ENCODE measurements at places on chromosomes 11 and 22. TPM values are rescaled to one million over a fixed set of nuclear protein-coding genes. Genes with fewer than 3 reads are reported as not detected.

DNA sequence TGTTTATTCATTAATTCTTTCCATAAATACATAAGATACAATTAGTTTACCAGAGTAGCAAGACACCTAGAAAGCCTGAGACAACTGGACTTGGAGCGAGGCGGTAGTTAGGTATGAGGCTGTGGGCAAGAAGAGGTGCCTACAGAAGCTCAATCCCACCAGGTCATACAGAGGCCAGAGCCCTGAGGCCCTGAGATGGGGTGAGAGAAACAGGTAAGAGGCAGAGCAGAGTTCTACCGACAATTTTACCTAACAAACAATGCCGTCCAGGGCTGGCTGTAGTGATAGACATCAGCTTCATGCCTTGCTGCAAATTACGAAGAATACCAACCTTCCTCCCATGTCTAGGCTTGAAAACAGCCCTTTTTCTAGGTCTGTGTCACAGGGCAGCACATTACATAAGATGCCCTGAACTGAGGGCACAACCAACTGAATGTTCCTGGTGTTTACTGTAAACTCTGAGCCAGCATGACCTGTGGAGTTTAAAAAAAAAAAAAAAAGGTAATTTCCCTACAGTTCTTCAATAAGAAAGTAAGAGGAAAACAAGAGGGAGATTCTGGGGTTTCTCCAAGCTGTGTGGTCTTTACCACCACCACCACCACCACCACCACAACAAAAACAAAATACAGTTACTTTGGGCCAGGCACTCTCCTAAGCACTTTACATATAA is 105.8 kb downstream of the GAB2 start:
- no peak for DNase-seq

GRCh38 chr11:69905611-69906452 is 86.6 kb upstream of the FGF3 start:
- DNase-seq, result no peak

DNA sequence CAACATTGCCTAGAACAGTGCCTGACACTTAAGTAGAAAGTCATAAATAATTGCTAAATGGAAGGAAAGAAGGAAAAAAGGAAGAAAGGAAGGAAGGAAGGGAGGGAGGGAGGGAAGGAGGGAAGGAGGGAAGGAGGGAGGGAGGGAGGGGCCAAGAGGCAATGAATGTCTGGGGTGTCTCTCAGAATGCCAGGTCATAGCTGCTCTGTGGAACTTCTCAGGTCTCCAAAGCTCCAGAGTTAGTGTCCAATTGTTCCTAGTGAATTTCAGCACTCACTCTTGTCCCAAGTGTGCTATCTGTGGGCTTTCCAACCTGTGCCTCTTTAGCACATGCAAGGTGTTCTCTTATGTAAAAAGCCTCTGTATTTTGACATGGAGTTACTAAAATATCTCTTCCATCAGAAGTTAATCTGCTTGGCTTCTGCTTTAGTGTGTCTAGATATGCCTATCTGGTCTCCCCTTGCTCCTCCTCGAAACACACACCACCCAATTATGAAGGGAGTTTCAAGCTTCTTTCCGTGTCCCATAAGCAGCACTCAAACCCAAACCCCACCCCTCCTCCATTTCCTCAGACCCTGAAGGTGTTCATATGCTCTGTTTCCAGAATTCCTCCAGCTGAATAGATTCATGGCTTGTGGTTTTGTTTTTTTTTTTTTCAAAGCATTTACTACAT is 56.5 kb downstream of the FAM76B start:
- no peak for DNase-seq

DNA sequence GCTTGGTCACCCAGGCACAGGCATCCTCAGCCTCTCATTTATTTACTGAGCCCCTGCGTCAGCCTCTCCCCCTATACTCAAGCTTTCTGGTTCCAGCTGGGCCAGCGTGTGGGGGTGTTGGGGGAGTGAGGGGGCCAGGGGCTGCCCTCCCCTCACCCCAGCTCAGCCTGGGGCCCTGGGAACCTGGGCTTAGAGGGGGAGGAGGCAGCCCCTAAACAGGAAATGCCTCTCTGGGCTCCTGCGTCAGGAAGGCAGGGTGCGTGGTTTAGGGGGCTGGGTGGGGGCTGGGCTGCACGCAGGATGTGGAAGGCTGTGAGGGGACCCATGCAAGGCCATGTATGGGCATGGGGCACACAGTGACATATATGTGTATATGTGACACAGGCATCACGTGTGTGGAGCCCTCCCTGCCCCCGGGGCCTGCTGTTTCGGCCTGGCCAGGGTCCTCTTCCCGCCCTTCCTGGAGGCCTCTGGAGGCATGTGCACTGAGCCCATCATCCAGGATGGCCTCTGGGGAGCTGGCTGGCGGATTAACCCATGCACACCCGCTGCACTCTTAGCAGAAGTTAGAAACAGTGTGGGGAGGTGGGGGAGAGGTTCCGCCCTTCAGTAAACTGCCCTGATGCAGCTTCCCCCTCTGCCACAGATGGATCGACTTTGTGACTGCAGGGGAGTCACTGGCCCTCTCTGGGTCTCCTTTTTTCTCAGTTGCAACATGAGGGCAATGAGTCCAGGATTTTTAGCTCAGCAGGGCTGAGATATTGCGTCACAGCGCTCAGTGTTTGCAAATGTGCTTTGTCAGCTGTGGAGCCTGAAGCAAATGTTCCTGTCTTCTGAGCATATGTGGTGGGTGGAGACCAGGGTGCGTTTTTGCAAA is 1.1 kb upstream of the CD248 start:
- no peak for DNase-seq

- peak; percentile 14 for DNase-seq
These were observed 24.2 kb upstream of the MUC5B start for GRCh38 chr11:1198561-1199240.

- DNase-seq, result no peak
These were observed 151.8 kb downstream of the NAV2 start for GRCh38 chr11:19864141-19865140.

GRCh38 chr11:28481616-28482480 is 373.7 kb downstream of the METTL15 start:
- DNase-seq, result no peak

DNA sequence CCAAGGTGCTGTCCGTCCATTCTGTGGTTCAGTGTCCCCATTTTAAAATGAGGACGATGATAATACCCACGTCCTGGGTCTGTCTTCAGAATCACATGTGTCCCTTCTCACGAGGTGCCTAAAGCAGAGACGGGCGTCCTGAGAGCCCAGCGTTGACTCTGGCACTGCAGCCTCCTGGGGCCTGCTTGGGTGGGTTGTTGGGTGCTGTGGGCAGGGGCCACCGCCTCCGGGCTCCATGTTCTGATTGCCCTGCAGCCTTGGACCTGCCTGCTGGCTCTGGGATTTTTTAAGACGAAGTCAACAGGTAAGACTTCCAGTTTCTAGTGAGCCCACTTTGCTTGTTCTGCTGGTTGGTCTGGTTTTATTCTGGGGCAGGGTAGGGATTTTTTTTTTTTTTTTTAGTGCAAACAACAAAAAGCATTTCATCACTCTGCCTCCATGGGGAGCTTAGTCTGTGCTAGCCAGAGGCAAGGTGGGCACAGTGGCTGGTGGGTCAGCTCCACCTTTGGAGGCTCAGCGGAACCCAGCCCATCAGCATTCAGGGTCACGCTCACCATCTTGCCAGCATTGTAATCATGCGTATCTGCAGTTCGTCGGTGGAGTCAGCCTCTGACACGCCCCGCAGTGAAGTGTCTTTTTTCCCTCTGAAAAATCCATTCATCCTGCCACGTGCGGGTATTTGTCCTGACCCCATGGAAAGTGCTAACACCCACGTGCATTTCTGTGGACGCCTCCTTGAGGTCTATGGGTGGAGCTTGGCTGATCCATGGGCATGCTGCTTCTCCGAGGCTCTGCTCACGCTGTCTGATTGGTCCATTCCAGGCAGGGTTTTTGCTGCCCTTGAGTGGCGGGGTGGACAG is 28.3 kb downstream of the NADSYN1 start:
- DNase-seq, result no peak

DNA sequence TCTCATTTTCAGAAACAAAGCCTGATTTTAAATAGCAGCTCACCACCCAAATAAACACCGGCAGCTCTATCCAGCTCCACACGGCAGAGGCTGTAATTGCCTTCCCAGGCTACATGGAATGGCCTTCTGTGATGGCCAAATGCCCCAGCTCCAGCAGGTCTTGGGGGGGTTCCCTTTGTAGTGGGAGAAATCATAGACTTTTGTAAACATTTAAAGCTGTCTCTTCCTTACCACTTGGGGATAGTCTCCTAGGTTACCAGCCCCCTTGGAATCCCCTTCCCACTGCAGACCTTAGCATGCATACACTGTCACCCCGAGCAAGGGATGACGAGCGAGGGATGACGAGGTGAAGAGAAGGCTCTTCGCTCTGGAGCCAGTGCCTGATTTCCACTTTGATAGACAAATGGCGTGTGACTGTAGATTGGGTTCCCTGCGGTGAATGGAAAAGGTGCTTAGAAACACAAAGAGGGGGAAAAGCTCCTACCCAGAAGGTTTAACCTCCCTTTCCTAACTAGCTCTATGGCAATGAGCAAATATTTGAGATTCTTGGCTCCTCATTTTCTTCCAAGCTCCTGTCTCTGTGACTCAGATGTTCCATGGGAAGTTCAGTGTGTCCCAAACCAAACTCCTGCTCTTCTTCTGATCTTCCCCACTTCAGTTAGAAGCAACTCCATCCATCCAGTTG is 108.0 kb upstream of the CADM1 start:
- DNase-seq, result no peak

GRCh38 chr11:57568330-57568766 is 876 bp upstream of the UBE2L6 start:
- DNase-seq, result peak; percentile 74

DNA sequence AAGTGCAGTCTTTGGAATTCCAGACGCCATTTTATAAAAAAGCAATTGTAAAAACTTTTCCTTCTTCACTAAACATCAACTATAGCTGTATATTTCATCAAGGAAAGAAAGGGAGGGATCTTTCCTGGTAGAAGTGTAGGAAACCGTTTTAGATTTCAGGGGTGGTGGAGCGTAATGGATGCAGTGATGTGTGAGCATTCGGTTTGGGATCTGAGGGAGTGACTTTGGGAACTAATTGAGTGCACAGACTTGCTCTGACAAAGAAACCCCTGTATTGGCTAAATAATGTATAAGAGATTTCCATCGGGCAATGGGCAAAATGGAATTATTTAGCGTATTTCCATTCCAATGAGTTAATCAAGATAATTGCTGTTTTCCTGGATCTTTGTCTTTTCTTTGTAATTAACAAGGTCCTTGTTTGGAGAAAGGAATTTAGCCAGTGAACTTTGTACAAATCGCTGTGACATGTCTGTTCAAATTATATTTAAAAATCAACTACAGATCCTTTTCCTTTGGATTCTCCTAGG is 125.0 kb upstream of the NARS2 start:
- no peak for DNase-seq

DNA sequence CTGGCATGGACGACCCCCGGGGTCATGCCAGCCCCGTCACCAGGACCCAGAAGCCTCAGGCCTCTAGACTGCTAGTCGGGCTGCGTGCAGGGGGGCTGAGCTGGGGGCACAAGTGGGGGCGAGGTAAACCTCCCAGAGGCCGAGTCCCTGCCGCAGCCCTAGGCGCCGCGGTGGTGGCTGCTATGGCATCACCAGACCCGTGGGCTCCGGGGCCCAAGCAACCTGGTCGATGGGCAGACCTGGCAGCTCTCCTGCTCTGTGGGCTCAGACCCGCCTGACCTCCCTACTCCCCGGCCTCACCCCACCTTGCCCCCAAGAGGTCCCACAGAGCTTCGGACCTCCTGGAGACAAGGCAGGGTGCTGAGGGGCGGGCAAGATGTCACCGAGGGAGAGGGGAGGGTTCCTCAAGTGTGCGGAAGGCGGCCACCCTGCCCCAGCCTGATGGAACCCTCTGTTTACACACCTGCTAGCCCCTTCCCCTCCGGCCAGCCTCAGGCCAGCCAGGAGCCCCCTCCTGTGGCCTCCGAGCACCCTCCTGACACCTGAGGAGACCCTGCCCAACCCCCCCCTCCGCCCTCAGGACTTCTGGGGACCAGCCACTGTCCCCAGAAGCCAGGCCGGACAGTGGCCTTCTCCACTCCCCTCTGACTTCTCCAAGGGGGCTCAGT is 9.4 kb downstream of the IGF2 start:
- DNase-seq, result no peak

- peak; percentile 93 for DNase-seq
These were observed 255 bp upstream of the SYNGR1 start for GRCh38 chr22:39349506-39349966.

DNA sequence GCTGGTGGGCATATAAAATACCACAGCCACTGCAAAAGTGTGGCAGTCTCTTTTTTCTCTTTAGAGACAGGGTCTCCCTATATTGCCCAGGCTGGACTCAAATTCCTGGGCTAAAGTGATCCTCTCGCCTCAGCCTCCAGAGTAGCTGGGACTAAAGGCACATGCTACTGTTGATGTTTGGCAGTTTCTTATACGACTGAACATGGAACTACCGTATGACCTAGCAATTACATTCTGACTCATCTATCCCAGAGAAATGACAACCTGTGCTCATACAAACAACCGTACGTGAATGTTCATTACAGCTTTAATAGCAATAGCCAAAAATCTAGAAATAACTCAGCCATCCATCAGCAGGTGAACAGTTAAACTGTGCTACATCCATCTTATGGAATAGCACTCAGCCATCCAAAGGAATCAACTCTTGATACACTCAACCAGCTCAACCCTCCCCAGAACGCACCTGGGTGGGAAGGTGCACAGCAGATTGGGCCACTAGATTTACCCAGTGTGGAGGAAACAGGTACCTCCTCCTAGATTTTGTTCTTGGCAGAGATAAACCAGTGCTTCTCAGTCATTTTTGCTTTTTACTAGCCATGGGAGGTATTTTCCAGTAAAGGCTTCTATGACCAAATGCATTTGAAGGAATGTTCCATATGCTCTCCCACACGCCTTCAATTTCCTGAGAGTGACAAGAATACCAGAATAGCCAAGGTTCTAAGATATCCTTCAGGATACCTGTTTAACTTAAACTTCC is 130.5 kb downstream of the MED15 start:
- DNase-seq, result no peak

- DNase-seq, result no peak
These were observed 207.0 kb downstream of the KIRREL3 start for GRCh38 chr11:126793596-126793995.

GRCh38 chr11:72522186-72522585 is 87.9 kb upstream of the CLPB start:
- no peak for DNase-seq

- no peak for DNase-seq
These were observed 208.6 kb upstream of the NARS2 start for GRCh38 chr11:78783301-78783700.

DNA sequence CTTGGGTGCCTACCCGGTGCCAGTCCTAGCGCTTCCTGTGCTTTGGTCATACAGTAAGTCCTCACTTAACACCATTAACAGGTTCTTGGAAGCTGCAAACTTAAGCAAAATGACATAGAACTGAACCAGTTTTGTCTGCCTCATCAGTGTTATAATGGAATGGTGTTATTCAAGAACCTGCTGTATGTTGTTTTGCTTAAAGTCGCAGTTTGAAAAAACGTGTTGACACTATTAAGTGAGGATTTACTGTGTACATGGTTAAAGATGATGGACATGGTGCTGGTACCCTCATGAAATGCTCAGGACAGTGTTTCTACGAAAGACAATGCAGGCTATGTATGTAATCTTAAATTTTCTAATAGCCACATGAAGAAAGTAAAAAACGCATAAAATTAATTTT is 41.3 kb downstream of the PPP6R3 start:
- DNase-seq, result no peak

CCDC86 gene
- 2.9 TPM for total RNA-seq

ISX gene
- total RNA-seq, result not detected

PPFIBP2 gene
- 11.4 TPM for total RNA-seq

TBC1D10A gene
- total RNA-seq, result 10.6 TPM

ILK gene
- 48.1 TPM for total RNA-seq

GLYAT gene
- total RNA-seq, result not detected

INPP5J gene
- total RNA-seq, result 2.0 TPM

TEX54 gene
- total RNA-seq, result not detected

UPK3A gene
- total RNA-seq, result not detected

OR5P2 gene
- not detected for total RNA-seq

H19 gene
- 9.8 TPM for total RNA-seq

All from frontal cortex (tissue), 4 donors.